GM04504 (cell line): ENCODE measurements at places on chromosomes 2 and 18.
A peak's percentile ranks its signal among the peaks of the same experiment; 100 is the strongest.

DNA sequence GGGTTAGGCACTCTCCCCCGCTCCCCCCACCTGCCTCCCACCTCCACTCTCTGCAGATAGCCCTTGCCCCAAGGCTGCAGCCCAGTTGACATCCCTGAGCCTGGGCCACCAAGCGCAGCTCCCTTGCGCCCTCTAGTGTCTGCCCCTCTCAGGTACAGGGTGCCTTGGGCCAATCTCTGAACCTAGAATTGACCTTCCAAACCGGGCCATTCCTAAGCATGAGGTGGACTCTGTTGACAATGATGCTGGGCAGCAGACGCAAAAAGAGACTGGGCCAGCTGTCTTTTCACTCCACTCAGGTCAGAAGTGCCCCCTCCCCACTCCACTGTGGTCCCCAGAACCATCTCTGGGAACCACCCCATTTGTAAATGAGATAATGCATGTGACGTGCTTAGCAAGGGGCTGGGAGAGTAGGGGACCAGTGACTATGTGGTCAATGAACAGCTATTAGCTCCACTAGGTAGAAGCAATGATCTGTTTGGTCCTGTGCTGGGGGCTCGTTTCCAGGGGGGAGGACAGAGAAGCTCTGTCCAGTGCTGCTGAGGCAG is 43.3 kb upstream of the PLB1 start:
- DNase-seq, result no peak

DNA sequence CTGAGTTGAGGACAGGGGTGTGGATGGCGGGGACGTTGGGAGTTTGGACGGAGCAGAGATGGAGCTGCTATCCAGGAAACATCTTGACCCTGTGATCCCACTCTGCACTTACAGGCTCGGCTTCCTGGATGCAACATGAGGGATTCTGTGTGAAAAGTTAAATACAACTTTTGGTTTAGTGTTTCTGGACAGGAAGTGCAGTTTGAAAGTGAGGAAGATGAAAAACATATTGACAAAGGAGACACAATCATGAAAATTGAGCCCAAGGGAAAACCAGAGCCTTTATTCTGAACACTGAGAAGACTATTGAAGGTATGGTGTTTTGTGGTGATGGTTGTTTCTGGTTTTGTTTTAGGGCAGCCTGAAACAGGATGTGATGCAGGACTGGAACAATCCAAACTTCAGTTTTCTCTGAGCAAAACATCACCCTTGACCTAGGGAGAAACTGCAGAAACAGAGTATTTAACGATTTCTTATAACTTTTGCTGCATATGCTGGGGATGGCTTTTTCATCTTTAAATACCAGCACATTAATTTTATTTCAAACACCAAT is 76.5 kb upstream of the RFX8 start:
- no peak for DNase-seq

DNA sequence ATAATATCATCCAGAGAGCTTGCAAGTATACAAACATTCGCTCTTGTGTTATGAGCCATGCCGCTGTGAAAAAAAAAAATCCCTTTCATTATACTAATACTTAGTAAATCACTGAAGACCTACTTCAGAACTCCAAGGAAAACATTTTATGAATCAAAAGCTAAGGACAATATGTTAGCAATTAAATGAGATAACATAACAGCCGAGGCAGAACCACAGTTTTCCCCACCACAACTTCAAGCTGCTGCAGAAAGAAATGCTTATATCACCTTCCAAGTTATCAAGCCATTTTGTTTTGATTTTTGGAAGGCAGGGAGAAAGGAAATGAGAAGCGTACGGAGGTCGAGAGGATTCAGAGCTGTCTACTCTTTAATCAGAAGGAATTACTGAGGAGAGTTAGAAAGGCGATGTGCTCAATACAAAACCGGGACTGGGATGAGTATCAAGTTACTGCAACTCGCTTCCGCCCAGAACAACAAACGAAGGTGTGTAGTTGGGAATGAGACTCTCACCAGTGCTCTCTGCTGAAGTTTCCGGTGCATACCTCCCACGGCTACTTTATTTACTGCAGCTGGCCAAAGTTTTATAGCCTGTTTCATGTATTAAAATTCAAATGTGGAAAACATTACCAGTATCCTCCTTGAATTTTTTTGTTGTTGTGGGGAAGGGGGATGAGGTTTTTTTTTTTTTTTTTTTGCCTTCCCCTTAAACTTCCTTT is 292.2 kb upstream of the CCDC68 start:
- no peak for DNase-seq

DNA sequence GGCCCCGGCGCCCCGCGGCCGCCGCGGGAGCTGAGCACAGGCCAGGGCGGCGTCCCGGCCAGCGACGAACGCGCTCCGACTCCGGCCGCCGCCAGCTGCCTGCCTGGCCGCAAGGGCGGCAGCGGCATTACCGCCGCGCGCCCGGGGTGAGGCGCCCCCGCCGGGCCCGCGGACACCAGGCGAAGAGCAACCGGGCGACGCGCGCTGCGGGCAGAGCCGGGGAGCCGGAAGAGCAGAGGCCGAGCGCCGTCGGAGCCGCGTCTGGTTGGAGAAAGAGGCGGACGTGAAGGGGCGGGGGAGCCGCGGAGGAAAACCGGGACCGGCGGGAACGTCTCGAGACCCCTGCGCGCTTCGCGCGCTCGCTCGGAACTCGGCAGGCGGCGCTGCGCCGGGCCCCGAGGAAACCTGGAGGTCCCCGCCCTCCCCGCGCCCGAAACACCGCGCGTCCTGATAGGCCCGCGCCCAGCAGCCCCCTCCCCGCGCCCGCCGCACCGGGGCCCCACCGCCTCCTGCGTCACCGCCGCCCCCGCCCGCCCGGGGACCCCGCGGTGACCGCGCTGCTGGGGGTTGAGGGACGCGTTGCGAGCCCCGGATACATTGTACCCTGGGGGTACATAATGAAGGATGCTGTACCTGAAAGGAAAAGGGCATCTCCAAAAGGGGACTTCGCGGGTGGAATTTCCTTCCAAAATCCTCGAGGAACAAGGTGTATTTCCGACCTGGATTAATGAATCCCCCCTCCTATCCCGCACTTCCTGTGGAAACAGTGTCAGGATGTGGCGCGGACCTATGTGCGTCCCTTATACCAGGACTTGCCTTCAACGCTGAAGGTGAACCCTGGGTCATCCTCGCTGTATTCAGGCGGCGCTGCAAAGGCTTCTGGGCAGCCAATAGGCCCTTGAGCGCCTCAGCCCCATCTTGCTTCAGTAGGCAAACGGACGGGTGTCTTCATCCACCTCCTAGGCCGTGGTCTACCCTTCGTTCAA is 1.0 kb upstream of the B4GALT6 start:
- peak; percentile 24 for DNase-seq

- DNase-seq, result no peak
Observed at GRCh38 chr2:42421157-42421485, 60.1 kb upstream of the COX7A2L start.

- no peak for DNase-seq
Observed at GRCh38 chr2:84527137-84528129, 11.1 kb downstream of the DNAH6 start.

DNA sequence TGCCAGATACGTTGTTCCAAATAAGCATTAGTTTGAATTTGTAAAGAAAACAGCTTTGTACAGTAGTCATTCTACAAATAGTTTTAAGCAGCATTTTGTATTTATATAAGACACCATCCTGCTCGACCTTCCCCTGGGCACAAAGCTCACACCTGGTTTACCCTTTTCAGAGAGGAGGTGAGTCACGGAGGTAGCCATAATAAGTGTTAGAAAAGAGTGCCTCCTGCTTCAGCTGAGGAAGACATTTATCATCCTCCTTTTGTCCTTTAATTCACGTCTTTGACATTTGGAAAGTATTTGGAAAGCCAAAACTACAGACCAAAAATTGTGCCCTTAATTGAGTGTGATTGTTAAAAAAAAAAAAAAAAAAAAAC is 6.8 kb downstream of the RAB12 start:
- DNase-seq, result no peak

DNA sequence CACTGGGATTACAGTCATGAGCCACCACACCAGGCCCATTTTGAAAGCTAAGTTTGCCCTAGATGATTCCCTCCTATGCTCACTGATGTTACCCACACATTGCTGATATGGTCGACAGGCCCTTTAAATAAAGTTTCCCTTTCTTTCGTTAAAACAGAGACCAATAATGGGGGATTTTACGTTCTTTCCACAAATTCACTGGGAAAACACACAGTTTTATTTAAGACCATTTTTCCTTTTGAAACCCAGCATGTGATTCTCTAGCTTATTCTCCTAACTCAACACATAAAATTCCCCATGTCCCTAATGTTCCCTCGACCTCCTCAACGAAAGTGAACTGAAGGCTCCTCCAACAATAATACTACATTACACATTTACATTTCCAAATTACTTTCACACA is 223.2 kb downstream of the ANAPC1 start:
- DNase-seq, result no peak

DNA sequence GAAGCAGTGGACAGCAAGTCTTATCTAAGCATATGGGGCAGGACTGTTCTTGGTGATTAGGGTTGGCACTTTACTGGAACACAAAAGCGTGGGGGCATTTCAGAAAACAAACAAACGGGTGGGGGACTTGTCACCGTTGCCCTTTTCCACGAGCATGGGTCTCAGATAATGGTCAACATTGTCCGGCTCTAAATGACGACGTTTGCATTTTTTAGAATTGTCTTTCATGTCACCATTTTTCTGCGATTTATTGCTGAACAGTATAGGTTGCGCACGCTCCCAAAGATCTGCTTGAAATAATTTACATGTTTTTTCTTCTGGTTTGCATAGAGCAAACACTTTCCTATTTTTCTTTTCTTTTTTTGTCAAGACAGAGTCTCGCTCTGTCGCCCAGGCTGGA is 46.6 kb upstream of the TBC1D8 start:
- no peak for DNase-seq

- no peak for DNase-seq
Observed at GRCh38 chr2:18198677-18199076, 320.2 kb downstream of the KCNS3 start.

DNA sequence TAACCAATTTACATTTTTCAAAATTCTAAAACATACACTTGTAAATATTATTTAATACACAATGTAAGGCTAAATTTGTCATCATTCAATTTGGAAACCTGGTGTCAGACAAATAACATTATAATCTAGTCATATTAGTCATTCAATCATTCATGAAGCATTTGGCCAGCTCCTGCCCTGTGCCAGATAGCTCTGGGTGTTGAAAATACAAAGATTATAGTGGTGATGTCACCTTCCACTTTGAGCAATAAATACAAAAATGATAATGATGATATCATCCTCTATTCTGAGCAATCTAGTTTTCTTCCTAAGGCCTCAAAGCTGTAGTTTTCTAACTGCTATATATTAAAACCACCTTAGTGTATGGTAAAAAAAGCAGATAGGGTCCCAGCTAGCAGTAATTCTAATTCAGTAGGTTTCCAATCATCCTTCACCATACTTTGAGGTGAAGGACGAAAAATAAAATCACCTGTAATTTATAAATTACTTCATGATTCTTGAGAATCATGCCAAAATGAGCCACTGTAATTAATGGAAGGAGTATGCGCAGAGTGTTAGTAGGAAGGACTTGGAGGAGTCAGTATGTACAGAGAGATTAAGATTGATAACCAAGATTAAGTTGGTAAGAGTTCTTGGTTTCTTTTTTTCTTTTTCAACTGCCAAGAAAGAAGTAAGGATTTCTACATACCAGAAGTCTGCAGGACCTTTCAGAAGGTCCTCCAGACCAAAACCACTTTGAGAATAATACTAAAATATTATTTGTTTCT is 23.2 kb downstream of the MEMO1 start:
- DNase-seq, result no peak

GRCh38 chr2:232982926-232983668 is 30.0 kb downstream of the NGEF start:
- DNase-seq, result no peak

DNA sequence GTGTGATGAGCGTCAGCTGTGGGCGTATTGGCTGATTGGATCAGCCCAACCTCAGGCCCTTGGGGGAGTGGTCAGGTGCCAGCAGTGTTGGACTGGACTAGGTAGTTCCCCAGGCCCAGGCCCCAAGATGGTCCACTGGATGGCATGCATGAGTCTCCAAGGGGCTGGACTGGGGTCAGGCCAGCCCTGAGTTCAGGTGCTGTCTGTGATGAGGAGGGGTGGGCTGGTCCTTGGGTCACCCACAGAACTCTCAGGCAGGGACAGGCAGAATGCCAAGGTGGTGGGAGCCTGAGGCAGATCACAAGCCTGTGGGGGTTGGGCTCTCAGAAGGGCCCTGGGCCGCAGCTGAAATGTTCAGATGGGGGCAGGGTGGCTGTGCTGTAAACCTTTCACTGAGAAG is 59.5 kb upstream of the THUMPD2 start:
- DNase-seq, result no peak

DNA sequence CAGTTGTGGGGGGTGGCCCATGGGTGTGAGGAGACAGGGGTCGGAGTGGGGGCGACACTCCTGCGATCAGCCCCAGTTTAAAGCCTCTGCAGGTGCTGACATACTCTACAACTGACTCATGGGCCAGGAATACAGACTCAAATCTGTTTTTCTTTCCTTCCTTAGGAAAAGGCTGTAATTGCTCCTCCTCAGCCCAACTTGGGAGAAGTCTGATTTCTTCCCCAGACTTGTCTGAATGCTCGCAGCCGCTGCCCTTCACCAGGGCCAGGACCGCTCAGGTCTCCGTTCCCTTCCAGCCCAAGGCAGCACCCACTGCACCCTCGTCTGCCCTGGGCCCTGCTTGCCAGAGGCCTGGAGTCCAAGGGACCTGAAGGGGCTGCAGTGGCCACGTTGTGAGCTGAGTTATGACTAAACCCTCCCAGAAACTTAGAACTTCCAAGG is 41.3 kb downstream of the RHOB start:
- DNase-seq, result no peak

GRCh38 chr2:12731701-12732280 is 15.1 kb downstream of the TRIB2 start:
- no peak for DNase-seq

DNA sequence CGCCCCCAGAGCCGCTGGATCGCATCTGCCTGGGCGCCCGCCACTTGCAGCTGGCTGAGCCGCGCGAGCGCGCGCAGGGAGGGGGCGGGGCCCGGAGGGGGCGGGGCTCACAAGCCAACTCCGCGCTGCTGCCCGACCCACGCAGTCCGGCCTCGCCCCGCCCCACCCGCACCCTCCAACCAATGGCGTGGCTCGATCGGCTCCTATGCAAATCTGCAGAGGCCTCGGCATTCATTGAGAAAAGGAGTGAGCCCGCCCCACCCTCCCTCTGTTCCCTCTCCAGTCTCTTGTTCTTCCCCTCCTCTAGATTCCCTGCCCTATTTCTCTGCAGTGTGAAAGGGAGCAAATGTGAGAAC is at the start of gene ALK:
Gene ALK, minus strand, starts transcription at position 27 of the 356 bp plus-strand sequence. CDS start 927 bp downstream, outside the sequence.
- peak; percentile 28 for DNase-seq
